ENCODE measurements at places on chromosomes 1 and 21.

GRCh38 chr1:67970088-67970487, 80.3 kb downstream of the DIRAS3 start:
- DNase-seq: no peak

GRCh38 chr1:210625715-210626114, 297.0 kb downstream of the HHAT start:
- no peak for DNase-seq

DNA sequence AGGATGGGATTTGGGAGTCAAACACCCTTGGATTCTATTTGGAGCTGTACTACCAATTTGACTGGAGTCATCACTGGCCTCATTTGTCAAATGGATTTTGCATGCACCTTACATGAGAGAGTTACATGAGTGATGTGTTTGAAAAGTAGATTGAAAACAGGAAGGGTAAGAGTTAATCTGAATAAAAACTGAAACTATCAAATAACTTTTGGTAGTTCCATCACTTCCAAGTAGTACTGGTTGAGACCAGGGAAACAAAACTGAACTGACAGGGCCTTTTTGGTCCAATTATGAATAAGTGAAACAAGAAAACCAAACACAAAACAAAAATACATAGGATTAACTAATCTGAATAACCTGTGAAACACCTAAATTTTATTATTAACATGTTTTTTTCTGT, 30.2 kb downstream of the NUCKS1 start:
- DNase-seq: no peak

DNA sequence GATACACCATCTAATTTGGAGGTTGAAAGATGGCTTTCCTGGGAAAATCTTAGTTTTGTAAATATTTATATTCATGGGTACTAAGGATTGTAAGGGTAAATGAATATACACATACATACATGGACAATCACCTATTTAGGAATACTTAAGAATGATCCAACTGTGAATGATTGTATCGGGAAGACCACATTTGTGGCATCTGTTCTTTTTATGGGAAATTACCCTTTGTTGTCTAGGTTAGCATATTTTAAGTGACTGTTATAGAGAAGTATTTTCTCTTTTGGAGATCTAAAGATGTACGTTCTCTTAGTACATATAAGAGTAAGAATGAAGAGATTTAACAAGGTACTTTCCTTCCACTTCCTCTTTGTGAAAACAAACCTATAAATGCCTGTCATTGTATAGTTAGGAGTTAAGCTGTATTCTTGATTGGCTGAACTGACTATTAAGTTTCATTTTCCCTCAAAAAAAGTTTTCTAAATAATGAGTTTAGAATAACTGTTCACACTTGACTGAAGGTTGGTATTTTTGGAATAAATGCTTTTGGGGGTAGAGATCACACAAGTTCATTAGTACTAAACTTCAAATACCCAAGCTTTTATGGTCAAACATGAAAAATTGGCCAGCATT, 26.7 kb downstream of the SNX7 start:
- DNase-seq: no peak

DNA sequence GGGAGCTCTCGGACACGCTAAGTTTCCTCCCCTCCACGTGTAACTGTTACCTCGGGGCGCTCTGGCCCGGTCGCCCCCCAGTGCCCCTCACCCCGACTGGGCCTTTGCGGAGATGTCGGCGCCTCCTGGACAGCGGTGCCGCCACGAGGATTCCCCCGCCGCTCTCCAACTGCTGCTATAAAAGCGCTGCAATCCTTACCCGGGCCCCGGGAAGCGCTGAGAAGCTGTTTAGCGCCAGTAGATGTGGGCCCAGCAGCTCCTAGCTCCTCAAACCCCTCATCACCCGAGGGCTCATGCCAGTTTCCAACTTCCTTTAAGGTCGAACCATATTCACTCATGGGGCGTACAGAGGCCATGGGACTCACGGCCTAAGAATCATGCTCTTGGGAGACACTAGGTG, 361 bp upstream of the LMX1A start:
- DNase-seq: no peak

DNA sequence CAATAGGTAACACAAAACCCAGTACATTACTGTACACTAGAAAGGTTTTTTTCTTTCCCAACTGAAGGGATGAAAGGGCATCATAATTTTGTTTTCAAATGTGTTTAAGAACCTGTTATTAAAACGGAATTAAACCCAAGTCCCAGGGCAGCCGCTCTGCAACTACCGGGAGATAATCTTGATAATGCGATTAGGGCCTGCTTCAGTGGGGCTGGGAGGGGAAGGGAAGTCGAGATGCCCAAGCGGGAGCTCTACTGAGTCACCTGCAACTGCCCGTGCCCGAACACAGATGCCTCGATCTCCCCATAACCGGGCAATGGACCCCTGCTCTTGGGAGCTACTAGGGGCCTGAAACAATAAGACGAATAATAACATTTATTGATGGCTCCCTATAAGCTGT, 61.4 kb downstream of the KAZN start:
- no peak for DNase-seq

DNA sequence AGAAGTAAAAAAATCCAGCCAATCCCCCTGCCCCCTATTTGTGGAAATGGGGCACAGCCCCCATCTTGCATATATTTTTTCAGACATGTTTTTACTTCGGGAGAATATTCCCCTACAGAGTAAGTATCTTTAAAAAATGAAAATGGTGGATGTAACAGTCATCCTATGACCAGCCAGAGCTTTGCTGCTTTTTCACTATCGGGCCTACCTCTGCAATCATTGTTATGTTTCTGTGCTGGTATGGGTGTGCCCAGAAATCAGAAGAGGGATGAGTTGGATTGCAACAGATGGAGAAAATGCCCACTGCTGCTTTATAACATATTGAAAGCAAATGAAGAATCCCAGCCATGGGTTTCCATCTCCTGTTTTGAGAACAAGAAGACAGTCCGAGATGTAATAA, 2.9 kb downstream of the CD247 start:
- no peak for DNase-seq

DNA sequence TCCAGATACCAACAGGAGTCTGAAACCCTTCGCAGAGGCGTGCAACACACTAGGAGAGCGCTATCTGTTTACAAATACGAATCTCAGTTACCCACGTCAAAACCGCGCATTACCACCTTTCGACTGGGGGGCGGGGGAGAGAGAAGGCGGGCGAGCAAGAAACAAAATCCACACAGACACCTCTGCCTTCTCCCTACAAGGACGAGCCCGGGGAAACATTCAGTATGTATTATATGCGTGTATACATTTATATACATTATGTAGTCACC, 722 bp downstream of the TUT4 start:
- DNase-seq: peak; percentile 16

DNA sequence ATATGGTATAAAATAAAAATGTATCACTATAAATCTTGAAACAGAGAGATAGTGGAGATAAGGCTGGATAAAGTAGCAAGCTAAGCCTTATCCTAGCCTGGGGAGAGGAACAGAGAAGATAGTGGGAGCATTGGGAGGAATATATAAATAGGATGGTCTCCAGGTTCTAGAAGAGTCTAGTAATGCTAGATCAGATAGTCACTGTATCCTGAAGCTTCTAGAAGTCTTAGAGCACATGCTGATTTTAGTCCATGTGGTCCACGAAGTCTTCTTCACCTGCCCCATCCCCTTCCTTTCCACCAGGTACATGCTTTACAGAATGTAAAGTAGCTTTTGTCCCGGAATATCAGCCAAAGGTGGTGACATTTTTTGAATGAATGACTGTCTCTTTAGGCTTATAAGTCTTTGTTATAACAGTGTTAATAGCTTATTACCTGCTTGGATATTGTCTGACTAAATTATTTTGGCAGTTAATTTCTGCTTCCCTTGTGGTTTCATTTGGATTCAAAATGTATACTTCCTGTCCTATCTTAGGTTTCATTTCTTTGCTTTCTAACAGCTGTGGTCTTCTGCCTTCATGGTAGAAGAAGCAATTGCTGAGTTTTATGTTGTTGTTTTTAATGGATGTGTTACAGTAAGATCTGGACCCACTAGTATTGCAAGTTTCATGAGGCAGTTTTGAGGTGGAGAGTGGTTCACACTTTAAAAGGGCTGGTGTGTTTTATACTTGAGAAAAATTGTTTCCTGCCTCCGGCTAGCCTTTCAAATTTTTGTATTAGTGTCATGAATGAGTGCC, 5.9 kb downstream of the SMG7 start:
- no peak for DNase-seq

- no peak for DNase-seq
Measured at GRCh38 chr1:225660544-225660946, 7.6 kb upstream of the ENAH start.

- DNase-seq: no peak
Measured at GRCh38 chr1:50796272-50796671, 163.8 kb downstream of the FAF1 start.

DNA sequence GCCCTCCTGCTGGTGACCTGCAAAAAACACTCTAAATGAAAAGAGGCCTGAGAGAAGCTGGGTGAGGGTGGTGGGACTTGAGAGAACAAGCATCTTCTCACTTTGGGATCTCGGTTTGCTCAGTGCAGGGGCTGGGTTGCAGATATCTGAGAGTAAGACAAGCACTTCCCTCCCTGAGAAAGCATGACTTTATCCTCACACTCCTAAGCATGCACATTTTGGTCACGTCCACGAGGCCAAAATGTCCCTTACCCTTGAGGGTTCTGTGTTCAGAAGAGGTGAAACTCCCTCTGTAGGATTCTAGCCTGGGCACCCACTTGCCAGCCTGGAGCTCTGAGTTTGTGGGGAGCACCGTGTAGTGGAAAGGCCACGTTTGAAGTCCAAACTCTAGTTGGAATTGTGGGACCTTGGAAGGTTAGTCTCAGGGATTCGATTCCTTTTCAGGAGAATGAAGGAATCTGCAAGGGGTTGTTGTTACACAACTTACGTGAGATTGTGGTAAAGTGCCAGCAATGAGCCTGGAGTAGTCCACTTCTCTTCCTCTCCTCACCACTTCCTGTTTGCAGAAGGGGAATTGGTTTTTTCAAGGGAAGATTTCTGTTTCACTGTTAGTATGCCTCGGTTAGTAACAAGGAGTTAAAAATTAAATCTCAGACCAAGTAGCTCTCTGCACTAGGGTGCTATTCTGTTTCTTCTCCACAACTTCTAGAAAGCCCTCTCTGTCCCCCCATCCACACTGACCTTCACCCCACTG, 3.0 kb downstream of the FCAMR start:
- DNase-seq: no peak

GRCh38 chr1:8040586-8040985, 14.5 kb upstream of the ERRFI1 start:
- DNase-seq: no peak

GRCh38 chr1:220371324-220371723, 99.1 kb upstream of the RAB3GAP2 start:
- no peak for DNase-seq

- DNase-seq: peak; percentile 68
Measured at GRCh38 chr1:161139766-161140165, 7.3 kb upstream of the DEDD start.

DNA sequence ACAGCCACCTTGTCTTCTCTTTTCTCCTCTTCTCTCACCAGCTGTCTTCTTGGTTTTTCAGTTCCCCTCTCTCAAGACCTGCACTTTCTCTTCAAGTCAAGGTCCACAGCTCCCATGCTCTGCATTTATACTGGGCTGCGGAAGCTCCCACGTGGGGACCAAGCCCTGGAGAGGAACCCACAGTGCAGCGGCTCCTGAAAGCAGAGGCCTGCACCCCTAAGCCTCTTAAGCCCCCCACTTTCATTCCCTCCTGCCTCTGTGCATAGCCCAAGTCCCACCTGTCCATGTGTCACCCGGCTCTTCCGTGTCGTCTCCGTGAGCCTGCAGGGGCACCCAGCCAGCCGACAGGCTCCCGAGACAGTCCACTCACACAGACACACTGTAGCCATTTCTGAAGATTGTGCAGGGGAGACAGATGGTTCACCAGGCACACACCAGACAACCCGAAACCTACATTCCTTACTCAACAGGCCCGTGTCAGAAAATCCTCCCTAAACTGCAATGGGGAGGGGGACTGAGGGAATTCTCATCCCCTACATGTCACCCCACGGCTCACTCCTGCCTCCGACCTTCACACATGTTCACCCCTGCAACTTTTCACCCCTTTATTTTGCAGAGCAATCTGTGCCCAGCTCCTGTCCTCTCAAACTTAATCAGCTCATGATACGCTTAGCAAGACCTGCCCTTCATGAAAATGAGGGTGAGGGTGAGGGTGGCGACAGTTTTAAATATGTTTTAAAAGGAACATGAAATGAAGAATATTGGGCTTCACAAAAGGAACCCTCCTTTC, 6.3 kb downstream of the MX2 start:
- no peak for DNase-seq

GRCh38 chr1:27418326-27419185, 26.1 kb downstream of the GPR3 start:
- DNase-seq: no peak

DNA sequence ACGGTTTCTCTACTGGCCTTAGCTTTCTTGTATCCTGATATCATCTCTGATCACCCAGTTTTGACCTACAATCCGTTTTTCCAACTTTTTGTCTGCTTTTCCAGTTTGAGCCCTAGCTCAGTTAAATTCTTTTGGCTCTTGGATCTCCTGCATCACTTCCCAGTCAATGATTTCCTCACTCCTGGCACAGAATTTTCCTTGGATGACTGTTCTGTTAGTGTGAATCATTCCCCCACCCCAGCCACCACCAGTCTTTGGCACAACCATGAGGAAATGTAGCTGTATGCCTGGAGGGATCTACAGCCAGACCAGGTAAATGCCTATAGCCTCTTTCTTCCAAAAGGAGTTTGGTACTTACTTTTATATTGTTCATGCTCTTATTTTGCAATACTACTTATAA, 187.2 kb upstream of the PTGFR start:
- DNase-seq: no peak

GRCh38 chr1:200443860-200444259, 34.0 kb upstream of the ZNF281 start:
- no peak for DNase-seq

GRCh38 chr1:154871374-154871773, 1.3 kb upstream of the KCNN3 start:
- no peak for DNase-seq

DNA sequence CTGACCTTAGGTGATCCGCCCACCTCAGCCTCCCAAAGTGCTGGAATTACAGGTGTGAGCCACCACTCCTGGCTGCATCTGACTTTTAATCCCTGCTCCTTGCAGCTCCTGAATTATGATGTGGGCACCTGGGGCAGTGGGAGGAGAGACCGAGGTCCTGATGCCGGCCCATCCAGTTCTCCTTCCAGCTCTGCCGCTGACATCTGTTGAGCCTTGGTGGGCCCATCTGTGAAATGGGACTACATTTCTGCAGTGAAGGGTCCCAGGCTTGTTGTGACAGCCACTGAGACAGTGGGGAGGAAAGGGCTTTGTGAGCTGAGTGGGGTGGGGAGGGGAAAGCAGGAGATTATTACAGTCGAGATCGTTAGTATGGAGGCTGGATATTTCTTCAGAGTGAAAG, 11.8 kb downstream of the PLA2G2F start:
- DNase-seq: no peak
